IMR-90 (cell line): ENCODE measurements at places on chromosomes 6 and 20. TPM values are rescaled to one million over a fixed set of nuclear protein-coding genes. Genes with fewer than 3 reads are reported as not detected.

DNA sequence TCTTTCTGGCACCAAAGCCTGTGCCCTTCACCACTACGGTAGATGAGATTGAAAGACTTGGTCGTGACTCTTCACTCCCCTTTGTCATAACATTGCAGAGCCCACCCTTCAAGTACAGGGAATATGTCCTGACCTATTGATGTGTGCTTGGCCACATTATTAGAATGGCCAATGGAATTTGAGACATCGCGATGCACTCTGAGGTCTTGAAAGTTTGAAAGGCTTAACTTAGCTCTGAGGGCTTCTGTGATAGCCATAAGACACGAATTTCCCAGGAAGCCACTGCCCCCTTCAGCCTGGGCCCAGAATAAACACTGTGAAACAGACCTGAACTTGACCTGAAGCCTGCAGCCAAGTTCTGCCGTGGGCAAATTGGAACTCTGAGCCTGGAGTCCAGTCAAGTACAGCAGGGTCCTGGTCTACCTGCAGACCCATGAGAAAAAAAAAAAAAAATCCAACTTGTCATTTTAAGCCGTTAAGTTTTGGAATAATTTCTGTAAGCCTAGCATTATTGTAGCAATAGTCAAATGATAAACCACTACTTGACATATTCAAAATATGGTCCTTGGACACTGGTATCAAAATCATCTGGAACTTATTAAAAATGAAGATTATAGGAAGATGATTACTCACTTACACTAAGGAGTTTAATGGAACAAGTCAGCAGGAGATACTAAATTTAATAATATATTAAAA is 36.9 kb upstream of the TRAF3IP2 start:
- peak; percentile 66 for DNase-seq

- no peak for DNase-seq
Measured at GRCh38 chr6:54835176-54835575, 11.4 kb upstream of the FAM83B start.

GRCh38 chr6:44234101-44235025 is 11.0 kb downstream of the SLC29A1 start:
- peak; percentile 73 for DNase-seq

DNA sequence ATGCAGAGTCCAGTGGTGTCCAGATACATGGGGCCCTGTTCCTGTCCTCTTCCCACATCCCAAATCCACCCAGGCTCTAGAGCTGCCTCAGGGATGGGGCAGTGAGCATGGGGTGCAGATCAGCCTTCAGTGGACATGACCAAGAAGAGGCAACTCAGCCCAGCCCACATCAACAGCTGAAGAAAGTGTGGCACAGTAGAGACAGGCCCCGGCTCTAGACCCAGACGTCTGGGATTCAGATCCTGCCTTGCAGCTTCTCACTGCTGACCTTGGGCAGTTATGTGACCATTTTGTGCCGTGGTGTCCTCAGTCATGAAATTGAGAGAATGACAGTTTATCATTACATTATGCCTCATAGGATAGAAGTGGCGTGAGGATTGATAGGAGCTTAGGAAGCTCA is 54.6 kb upstream of the CST7 start:
- DNase-seq = no peak

DNA sequence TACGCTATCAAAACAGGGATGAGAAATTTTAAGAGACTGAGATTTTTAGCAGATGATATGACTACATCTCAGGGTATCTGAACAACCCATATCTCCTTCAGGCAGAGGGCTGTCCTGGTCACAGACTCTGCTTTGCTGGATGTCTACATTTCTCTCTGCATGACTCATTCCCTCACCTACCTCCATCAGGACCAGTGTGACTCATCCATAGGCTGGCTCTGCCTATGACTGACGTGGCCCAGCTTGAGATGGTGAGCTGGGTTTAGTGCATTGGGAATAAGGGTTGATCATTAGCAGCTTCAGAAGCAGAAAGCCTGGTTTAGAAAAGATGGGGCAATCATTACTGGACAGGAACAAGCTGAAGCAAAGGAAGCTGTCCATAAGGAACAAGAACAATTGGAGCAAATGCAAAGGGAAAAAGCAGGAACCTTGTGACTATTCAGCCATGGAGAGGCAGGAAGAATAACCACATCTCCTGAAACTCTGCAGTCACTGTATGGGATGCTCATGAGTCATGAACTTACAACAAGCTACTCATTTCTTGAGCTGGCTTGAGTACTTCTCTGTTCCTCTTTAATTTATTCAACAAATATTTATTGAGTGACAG is 86.4 kb upstream of the CBLN4 start:
- no peak for DNase-seq

DNA sequence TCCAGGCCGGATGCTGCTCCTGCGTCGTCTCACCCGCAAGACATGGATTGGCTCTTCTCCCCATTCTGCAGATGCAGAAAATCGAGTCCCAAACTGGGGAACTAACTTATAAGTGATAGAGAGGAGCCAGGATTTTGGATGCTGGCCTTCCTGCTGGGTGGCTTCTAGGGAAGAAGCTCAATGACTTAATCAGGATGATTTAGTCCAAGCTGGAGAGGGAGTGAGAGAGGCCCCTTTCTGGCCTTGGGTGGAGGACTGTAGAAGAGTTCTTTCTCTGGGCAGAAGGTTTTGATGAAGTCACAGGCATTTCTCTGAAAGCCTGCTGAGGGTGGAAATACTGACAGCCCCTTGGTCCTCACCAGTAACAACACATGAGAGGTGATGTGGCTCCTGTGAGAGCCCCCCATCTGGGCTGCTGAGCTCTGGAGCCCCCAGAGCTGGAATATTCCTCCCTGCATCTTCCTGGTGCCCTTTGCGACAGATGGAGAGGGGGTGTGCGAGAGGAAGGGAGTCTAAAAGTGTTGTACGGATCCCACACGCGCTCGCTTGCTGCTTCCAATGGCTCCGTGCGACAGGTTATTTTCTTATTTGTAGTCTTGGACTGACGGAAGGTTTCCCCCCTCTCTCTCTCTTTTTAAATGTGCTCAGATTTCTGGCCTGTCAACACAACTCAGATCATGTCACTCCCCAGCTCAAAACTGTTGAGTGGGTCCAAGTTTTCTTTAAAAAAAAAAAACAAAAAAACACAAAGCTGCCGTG is 3.5 kb downstream of the SIRPA start:
- DNase-seq = no peak

The THBS2 gene
- 101 and 113 TPM in 2 replicates for total RNA-seq

DNA sequence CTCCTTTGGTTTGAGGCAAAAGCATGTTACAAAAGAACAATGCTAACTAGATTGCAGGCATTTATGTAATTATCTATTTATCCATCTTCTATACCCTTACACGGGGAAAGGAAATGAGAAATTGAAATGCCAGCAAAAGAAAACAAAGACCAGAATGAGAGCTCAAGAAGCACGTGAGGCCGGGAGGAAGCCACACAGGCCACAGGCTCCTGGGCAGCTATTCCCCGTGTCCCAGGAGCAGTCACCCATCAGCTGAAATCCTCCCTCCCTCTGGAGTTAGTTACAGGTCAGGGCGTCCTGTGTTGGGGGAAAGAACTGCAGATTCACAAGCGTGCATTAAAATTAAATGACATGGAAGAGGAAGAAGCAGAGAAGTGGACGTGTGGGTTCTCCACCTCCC is 64.7 kb upstream of the RPS6KA2 start:
- no peak for DNase-seq

The ORC3 gene
- total RNA-seq = 30.6 and 33.1 TPM in 2 replicates

The ME1 gene
- 24.4 and 32.2 TPM in 2 replicates for total RNA-seq

GRCh38 chr6:111472933-111473435 is 10.0 kb downstream of the REV3L start:
- no peak for DNase-seq

DNA sequence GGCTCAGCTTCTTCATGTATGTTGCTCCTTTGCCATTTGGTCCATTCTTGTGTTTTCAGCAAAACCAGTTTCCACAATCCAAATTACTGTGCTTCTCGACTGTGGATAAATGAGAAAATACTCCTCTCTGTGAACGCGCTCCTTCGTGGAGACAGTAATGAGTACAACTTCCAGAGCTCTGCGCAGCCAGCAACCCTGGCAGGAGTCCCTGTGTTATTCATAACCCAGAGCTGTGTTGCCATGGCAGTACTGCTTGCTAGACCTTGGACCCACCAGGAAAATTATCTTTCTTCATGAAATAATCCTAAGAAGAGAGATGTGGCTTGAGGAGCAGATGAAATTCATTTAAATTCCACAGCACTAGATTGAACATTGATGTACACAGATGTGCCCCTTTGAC is 73.7 kb downstream of the SLC22A3 start:
- no peak for DNase-seq

DNA sequence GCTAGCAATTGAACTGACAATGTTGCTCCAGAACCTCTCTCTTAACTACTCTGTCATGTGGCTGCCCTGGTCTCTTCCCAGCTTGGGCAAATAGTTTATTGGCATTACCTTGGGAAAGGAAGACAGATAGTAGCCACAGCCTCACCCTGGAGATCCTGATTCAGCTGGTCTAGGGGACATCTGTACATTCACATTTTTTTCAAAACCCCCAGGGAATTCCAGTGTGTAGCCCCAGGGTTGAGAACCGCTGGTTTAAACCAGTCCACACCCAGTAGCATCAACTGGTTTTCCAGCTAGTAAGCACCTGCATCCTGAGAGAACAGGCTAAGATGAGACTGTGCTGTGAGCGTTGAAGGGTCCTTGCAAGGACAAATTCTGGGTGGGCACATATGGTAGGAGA is 9.6 kb downstream of the SCUBE3 start:
- DNase-seq = no peak

The HLA-DQA1 gene
- total RNA-seq = not detected in 2 replicates

- DNase-seq = no peak
Measured at GRCh38 chr6:157238346-157238745, 85.0 kb downstream of the TMEM242 start.

DNA sequence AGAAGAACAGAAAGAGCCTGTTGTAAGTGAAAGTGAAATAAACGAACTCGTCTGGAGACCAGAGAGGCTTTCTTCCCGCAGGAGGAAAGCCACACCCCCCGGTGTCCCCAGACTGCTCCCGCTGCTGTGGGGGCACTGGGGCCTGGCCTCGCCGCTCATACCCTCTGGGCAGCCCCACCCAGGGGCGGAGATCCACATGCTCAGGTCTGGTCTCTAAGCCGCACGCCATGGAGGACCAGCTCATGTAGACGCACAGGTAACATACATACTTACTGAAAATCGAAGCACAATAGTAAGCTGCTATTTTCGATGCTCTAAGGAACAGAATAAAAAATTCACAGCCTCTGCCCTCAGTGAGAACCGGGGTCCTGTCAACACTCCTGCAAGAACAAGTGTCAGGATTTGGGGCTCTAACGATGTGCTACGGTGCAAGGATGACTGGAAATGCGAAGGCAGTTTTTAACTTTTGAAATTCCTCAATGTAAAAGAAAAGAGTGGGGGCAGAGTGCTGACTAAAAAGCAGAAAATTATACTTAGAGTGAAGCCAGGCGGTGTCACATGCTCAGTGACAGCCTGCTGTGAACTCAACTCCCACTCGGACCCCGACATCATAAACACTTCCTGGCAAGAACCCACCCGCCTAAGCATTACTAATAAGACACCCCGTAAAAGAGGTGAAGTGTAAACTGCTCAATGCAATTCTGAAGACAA is 110.5 kb downstream of the IRF4 start:
- DNase-seq = no peak

GRCh38 chr6:80321011-80321410 is 214.5 kb downstream of the BCKDHB start:
- no peak for DNase-seq

The CYP24A1 gene
- not detected in 2 replicates for total RNA-seq

DNA sequence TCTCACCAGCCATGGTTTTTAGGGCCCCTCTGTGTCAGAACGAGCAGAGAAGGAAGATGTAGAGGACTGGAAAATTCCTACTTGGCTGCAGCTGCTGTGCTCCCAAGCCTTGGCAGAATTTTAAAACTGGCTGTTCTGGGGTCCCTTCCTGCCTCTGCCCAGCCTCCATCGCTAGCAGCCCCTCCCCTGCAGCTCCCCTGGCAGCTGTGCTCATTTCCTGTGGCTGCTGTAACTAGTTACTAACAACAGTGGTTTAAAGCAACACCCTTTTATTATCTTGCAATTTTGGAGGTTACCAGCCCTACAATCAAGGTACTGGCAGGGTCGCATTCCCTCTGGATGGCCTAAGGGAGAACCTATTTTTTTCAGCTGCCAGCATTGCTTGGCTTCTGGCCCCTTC is 3.7 kb upstream of the CST11 start:
- DNase-seq = no peak

DNA sequence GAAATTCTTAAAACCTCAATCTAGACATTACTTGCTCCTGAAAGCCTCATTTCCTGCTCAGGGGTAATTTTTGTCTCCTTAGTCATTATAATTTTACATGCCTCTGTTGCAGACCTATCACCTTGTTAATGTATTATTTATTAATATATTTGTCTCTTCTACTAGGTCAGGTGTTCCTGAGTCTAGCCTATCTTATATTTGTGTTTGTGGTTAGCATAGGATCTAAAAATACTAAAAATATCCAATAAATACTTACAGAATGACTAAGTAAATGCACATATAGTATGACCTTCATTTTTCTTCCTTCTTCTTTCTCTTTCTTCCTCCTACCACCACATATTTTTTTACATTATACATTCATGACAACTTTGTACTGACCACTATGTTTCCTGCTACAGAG is 268.9 kb upstream of the HS3ST5 start:
- DNase-seq = no peak
